Metanephros (tissue), 2 donors: ENCODE measurements at places on chromosomes 13 and 19. TPM values are rescaled to one million over a fixed set of nuclear protein-coding genes. Genes with fewer than 3 reads are reported as not detected.

Gene GPR183
- 9.8 TPM for total RNA-seq

Gene OBI1
- total RNA-seq, result 11.3 TPM

Gene ATP4B
- total RNA-seq, result 0.41 TPM

Gene SPTBN4
- 2.9 TPM for total RNA-seq

Gene IL12RB1
- 1.3 TPM for total RNA-seq

Gene RASIP1
- total RNA-seq, result 23.2 TPM

Gene SLITRK5
- total RNA-seq, result 1.3 TPM

Gene EVI5L
- total RNA-seq, result 15.4 TPM
